Left hindlimb (tissue), 1 donor: ENCODE measurements at places on chromosomes 6 and 20.

DNA sequence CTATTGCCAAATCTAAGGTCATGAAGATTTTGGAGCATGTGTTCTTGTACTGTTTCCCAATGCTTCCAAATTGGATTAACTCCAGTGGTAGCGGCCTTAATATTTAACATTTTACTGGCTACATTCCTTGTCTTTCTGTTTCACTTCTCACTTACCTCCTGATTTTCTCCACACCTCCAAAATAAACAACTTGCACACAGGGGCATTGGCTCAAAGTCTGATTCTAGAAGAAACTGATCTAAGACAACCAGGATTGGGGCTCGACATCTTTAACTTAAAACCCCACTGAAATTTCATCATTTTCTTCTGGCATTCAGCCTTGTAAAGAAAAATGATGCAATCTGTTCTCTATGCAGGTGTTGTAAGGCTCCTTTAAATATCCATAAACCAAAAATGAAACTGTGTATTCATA is 557.9 kb upstream of the ID4 start:
- DNase-seq, result no peak

GRCh38 chr6:11222385-11223277 is 9.8 kb downstream of the NEDD9 start:
- DNase-seq, result no peak

DNA sequence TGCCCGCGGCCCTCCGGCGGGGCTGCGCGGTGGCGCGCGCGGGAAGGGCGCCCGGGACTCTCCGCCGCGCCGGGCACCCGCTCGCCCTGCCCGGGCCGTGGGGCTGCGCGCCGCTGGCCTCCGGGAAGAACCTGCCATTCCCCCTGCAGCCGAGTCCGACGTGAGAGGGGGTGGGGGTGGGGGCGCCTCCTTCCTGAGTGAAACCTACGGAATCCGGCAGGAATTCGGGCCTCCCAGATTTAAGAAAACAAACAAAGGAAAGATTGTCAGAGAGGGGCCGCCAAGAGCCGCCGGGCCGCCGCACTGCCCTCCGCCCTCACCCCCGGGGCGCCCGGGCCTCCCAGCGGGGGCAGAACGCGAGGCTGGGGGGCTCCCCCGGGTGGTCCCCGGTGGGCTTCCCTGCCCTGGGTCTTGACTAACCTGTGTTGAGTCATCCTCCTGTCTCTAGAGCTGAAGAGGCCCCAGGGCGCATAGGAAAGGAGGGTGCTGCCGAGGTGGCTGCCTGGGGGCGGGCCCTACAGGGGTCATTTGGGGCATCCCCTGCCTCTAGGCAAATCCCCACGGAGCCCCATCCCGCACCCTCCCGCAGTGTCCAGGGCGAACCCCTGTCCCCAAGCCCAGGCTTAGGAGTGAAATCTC is 42.2 kb upstream of the FOXP4 start:
- DNase-seq, result peak; percentile 83

GRCh38 chr6:140921366-140922226 is 1211.1 kb upstream of the GJE1 start:
- no peak for DNase-seq

DNA sequence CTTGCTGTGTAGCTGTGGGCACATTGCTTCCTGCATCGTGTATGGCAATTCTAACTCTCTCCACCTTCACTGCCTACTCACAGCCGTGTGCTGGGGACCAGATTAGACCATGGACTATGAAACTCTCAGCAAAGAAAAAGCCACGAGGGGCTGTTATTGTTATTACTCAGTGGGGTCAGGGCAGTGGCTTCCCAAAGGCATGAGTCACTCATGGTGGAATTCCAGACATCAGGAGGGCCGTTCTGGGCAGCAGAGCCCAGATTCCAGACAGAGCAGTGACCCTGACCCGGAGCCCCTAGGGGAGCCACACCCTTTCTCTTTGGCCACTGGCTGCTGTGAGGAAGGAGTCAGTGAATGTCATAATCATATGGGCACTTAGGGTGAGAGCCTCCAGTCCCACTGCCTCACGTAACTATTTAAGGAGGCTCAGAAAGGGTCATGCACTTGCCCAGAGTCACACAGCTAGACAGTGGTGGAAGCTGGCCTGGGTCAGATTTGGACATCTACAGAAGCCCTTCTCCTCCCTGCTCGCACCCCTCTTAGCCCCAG is 22.2 kb upstream of the CCN5 start:
- DNase-seq, result no peak

DNA sequence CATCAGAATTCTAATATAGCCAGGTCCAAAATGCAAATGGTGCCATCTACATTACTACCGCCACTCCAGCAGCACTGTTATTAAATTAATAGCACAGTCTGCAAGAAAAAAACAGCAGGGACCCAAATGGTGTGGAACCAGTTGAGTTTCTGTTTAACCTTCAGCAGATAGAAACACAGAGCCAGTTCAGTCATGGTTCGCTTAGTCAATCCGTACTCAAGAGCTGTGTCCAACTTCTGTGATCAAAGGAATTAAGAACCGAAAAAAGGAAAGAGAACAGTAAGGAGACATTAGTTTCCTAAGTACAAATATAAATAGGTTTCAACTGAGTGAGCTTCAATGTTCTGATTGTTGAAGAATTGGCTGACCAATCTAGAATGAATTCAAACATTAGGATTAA is 107.7 kb downstream of the TRDN start:
- no peak for DNase-seq

GRCh38 chr20:11850901-11851300 is 66.8 kb upstream of the BTBD3 start:
- DNase-seq, result no peak

DNA sequence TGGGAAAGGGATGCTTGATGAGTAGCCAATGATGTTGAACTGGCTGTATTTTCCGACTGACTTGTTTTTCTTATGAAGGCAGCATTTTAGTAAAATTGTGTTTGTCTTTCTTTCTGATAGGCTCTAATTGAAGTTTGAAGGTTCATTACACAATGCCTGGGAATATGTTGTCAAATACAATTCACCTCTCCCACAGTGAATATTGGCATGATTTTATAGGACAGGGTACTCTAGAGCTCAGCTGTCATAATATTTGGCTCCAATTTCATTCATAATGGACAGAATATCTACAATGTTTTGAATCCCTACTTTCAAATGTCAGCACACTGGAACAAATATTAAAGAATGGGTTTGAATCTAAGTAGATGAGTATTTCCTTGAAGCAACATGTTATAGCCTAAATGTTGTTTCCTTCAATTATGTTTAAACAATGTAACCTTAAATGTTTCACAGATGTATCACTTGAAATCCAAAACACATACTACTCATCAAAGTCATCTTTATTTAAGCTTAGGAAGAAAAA is 81.4 kb downstream of the LAMA2 start:
- no peak for DNase-seq

DNA sequence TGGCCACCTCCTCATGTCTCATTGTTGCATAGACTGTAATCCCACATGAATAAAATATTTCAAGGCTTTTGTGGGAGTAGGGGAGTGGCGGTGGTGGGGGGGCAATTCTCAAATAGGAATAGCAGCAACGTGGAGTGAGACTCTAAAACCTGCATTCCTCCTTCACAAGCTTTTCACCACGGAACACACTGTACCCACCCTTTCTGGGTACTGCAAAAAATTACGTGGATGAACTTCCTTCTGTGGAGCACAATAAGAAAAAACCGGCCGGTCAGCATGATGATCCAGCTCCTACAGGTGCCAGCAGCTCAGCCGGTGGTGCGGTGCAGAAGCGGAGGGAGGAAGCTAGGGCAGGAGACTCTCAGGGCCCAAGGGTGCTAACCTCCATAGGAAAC is 930 bp upstream of the RRAGD start:
- no peak for DNase-seq

GRCh38 chr6:4055420-4056041 is 23.4 kb downstream of the FAM217A start:
- DNase-seq, result no peak

DNA sequence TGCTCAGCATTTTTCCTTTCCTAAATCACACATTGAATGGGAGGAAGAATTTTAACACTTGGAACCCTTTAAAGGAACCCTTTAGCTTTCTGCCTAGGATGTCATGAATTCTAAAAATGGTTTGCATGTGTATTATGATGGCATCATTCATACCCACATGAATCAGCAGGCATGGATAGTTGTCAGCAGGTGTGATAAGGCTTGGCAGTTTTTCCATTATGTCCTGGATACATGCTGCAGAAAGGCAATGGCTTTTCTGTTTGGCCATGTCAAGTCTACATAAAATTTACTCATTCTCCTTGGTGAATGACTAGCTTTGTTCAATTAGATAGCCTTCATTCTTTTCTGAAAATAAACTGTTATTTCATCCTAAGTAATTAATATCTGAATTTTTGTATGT is 353.7 kb downstream of the GRIK2 start:
- DNase-seq, result no peak

DNA sequence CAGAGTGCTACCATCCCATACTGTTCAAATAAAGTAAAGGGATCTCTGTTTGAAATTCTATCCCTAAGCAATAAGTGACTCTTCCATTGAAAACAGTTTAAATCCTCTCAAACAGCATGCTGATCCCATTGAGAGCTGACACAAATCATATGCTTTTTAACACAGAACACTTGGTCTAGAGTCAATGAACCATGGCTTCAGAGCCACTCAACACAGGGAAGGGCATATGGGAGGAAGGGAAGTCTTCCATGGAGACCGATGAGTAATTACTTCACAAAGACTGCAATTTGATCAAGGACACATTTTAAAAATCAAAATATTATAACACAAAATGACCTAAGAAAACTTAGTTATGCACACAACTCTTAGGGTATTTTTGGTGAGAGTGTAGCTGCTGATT is 1073.0 kb upstream of the MAP3K7 start:
- no peak for DNase-seq

GRCh38 chr6:6392214-6393068 is 72.0 kb upstream of the F13A1 start:
- no peak for DNase-seq

GRCh38 chr20:40880063-40880728 is 148.4 kb upstream of the TOP1 start:
- DNase-seq, result no peak

DNA sequence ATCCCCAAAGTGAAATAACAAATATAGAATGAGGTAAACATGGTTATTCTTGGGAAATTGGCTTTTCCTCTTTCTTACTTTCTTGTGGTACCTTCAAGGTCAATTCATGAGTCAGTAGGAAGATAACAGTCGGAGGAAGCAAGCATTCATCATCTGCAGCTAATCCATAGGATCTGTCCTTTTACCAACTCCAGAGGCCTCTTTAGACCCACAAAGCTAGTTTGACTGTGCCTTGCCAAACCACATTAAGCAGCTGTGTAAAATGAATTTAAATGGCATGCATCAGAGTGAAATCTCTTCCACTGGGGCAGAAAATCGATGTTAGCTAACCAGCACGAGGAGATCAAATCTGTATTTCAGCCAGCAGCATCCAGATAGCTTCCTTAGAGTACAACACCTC is 171.3 kb downstream of the TMEM242 start:
- DNase-seq, result no peak

DNA sequence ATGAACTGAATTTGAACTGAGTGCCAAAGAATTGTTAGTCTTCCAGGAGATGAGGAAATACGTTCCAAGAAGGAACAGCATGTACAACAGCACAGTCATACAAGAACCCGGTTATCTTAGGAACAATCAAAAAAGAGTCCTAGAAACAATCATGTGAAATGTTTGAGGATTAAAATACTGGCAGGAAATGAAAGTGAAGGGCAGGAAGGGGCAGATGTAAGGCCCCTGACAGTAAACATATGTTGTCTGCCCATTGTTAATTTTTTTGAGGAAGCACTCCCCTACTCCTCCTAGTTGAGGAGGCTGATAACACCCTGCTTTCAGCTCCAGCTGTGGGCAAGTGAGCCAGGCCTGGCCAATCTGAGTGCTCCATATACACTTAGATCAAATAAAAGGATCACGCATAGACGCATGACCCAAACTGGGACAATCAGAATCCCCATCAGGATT is 220.9 kb downstream of the HACE1 start:
- DNase-seq, result no peak

- DNase-seq, result no peak
Observed at GRCh38 chr6:46325561-46326530, 155.1 kb upstream of the ENPP5 start.

DNA sequence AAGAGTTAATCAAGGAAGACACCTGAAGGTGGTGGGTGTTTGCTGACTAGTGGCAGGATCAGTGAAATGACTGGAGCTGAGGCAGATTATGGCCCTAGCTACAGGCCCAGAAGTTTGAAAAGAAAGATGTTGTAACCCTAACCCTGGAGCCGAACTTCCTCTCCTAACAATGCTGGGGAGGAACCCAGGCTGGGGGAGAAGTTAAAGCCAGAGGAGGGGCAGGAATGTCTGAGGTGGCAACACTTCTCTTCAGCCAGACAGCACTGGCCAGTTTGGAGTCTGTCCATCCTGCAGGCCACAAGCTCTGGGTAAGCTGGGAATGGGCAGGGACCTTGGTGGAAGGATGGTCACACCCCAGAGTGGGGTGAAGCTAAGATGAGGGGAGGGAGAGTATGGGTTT is at the start of gene LST1:
LST1 (plus strand) TSS at position 270 of the 400 bp plus-strand sequence. CDS start 1,023 bp downstream, outside the sequence.
- DNase-seq, result no peak

- no peak for DNase-seq
Observed at GRCh38 chr20:43955750-43956191, 41.1 kb downstream of the TOX2 start.

GRCh38 chr6:159082039-159082815 is 37.4 kb upstream of the TAGAP start:
- no peak for DNase-seq

DNA sequence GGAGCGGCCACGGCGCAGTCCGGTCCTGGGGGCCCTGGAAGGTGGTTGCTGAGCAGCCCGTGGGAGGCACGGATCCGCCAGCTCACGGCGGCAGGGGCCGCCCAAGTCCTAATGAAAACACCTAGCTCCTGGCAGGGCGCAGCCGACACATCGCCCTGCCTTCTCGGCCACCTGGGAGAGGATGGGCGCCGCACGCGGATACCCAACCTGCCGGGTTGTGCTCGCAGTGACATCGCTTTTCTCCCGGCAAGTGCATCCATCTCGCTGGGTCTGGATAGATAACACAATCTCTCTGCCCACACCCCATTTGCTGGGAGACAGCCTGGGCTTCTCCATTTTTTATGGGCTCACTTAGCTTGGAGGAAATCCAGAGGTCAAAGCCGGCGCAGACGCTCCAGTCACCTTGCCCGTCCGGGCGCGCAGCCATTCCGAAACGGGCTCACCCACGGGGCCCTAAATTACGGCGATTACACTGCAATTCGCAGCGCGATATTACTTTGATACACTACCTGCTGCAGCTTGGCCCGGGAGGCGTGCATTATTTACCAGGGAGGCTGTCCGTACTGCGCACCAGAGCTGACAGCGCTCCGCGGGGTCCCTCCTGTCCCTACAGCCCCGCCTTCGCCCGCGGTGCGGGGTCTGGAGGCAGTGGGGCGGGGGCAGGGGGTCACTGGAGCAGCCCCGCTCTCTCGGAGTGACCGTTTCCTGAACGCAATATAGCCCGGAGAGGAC is 36.2 kb upstream of the CCDC167 start:
- no peak for DNase-seq

- no peak for DNase-seq
Observed at GRCh38 chr20:54345821-54346220, 129.6 kb upstream of the DOK5 start.

- DNase-seq, result no peak
Observed at GRCh38 chr6:170554796-170555137, 598 bp downstream of the TBP start.
